Activated T-cell treated with anti-CD3 and anti-CD28 coated beads, Interleukin-2, amount 50 U/mL, for 4 hours (primary cell): ENCODE measurements at places on chromosomes 13 and 19. TPM values are rescaled to one million over a fixed set of nuclear protein-coding genes. Genes with fewer than 3 reads are reported as not detected.

DNA sequence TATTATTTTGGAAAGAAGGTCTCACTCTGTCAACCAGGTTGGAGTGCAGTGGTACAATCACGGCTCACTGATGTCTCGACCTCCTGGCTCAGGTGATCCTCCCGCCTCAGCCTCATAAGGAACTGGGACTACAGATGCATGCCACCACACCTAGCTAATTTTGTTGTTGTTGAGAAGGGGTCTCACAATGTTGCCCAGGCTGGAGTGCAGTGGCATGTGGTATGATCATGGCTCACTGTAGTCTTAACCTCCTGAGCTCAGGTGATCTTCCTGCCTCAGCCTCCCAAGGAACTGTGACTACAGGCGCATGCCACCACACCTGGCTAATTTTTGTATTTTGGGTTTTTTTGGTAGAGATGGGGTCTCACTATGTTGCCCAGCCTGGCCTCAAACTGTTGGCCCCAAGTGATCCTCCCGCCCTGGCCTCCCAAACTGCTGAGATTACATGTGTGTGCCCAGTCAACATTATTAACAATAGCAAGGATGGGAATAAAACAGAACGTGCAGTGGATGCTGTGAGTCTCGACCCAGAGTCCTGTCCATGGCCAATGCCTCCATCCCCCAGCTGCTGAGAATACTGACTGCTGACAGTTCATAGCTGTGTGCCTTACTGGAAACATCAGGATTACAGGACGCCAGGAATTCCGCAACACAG lies 5.4 kb upstream of the MBD3L3 start:
- no peak for DNase-seq

Gene DLL3
- 1.7 TPM for total RNA-seq

Gene OR7D2
- 0.24 TPM for total RNA-seq

- DNase-seq = no peak
These were observed 6.9 kb downstream of the RAB8A start for GRCh38 chr19:16118489-16119033.

DNA sequence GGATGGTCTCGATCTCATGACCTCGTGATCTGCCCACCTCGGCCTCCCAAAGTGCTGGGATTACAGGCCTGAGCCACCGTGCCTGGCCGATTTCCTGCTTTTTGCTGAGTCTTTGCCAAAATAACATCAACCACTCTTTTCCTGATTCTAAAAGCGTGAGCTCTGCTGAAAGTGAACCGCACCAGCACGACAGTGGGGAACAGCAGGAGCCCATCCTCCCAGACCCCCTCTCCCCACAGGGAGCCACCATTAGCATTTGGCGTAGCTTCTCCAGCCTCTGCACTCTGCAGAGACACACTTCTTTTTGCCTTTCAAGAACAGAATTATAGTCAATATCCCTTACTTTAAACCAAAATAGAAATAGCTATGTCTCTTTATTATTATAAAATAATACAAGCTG lies 41.3 kb downstream of the MYH14 start:
- no peak for DNase-seq

GRCh38 chr19:46460055-46460454 lies 11.3 kb downstream of the PNMA8A start:
- no peak for DNase-seq

DNA sequence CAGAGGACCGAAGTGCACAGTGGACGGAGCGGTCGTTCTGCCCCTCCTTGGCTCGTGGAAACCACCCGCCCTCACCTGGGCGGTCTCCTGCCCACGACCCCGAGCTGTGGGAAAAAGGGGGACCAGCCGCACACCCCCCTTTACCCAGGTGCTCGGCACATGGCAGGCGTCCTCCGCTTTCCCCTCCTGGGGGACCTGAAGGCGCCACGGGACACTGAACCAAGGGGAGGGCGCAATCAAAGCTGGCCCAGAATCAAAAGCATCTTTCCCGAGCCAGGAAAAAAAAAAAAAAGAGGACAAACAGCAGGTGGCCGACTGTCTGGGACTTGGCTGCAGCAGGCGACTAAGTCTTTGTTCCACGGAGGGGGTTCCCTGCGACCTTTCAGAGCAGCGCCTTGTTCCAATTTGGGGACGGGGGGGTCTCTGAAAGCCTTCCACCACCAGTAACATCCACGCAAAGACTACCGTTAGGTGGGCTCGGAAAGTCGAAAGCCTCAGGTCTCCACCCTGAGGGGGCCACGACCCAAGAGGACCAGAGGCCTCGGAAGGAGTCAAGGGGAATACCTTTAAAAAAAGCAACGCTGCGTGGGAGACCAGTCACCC lies 1.1 kb downstream of the MBD3 start:
- DNase-seq = peak; percentile 24

DNA sequence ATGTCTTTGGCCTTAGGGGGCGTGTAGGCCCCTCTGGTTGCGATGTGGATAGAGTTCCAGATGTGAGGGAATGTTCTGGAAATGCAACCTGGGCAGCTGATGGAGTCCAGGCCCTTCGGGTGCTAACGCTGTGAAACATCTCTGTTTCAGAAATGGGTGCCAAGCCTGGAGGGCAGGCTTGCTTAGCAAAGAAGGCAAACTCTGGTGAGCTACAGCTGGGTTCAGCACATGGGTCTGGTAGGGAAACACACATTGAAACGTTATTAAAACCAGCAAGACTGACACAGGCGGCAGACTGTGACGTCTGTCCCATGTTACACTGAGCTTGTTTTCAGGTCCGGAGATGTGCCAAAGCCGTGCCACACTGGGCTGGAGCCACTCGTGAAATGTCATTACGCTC lies 8.6 kb upstream of the CDC16 start:
- no peak for DNase-seq

- no peak for DNase-seq
These were observed 81.3 kb downstream of the SPACA7 start for GRCh38 chr13:112457485-112457884.

Gene SPINT2
- 20.6 TPM for total RNA-seq

Gene VASP
- 135 TPM for total RNA-seq

DNA sequence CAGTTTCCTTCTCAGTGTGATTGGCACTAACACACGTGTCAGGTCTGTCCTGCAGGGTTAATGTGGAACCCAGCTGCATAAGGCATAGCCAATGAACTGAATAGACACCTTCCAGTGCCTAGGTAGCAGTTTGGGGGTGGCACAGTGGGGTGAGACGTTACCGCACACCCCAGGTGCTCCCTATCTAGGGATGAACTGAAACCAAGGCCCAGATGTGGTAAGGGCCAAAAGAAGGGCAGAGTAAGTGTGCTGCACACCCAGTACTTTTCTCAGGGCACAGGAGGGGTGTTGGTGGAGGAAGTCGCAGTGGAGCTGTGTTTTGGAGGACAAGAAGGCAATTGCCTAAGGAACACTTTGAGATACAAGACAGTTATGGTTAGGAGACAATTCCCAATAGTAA lies 317.9 kb upstream of the TSHZ3 start:
- DNase-seq = no peak

DNA sequence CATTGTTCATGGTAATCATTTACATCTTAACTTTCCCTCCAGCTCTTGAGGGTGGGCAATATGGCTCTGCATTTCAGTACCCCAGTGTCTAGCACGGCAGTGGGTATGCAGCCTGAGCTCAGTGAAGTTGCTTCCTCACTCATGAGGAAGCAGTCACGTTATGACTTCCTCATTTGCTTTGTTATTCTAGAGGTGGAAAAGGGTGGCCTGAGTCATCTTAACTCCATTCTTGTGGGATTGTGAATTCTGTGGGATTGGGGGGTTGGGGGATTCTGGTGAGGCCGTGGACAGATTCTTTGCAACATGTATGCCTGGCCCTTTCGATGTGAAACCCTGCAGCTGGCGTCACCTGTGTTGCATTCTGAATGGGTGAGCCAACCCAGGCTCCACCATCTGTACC lies 406.7 kb upstream of the ZNF507 start:
- no peak for DNase-seq

- DNase-seq = peak; percentile 30
These were observed 7.3 kb downstream of the IFNL3 start for GRCh38 chr19:39237200-39238184.

DNA sequence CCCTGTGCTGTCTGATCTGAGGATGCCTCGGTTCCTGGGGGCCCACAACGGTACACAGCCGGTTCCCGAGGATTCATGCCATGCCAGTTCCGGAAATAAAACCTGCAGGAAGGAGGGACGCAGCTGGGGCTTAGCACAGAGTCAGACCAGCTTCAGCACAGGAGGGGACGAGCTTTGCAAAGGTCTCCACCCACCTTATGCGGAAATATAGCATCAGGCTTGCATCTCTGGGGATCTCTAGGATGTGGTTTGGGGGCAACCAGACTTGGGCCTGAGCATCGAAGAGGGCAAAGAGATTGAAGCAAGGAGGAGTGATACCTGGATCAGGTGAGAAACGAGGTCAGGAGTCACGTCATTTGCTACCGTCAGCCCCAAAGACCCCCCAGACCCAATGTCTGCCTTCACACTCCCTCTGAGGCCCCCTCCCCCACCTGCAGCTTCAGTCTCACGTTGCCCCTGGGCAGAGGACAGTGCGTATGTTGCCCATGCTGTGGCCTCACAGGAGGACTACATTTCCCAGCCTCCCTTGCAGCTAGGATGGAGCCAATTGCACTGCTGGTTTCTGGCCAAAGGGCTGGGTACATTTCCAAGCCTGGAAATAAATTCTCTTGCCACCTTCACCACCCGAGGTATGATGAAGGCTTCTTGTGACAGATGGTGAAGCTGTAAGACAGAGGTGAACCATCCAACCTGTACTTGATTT lies 12.1 kb downstream of the TYK2 start:
- no peak for DNase-seq
